ENCODE measurements at places on chromosomes 4 and X.
A peak's percentile ranks its signal among the peaks of the same experiment; 100 is the strongest.

DNA sequence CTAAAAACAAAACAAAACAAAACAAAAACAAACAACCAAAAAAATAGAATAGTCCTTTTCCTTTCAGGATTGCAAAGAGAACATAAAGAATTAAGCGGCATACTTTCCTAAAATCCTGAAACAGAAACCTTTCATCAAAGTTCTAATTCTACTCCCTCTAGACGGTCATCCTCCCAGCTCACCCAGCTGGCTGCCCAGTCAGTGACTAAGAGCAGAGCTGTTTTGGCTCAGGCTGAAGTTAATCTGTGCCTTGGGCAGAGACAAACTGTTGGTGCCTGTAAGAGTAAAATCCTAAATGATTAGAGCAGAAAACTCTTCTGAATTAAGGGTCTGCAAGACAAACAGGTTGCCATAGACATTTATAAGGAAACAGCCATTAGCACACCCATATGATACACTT is 17.6 kb upstream of the WAS start:
- H3K4me3 ChIP-seq, result no peak overlapping the region
- H3K27me3 ChIP-seq, result no peaks in the 10 kb centered on the region
- no peaks in the 10 kb centered on the region for H3K36me3 ChIP-seq
- DNase-seq, result no peak
- H3K4me1 ChIP-seq, result no peaks in the 10 kb centered on the region

DNA sequence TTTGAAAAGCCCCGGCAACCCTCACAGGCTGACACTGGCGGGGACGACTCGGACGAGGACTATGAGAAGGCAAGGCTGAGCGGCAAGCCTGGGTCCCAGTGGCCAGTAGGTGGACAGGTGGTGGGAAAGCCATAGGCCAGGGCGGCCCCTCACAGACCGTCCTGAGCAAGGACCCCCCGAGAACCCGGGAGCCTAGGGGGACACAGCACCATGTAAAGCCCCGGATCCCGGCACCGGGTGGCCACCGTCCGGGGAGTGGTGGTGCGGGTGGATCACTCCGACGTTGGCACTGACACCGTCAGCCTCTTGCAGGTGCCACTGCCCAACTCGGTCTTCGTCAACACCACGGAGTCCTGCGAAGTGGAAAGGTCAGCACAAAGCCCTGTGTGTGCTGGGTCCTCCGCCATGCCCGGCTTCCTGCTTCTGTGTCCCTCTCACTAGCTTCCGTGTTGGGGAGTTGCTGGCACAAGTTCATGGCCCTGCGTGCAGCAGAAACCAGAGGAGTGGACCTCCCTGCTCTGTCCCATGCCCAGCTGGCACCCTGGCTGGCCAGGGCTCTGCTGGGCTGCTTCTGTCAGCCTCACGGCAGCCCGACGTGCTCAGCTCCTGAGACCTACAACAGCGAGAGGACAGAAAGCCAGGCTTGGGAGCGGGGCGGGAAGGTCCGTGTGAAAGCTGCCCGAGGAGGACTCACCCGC is 11.9 kb upstream of the ADD1 start:
- no peaks in the 10 kb centered on the region for H3K27me3 ChIP-seq
- H3K27ac ChIP-seq, result peak overlapping the region; percentile 55
- H3K4me1 ChIP-seq, result peaks cover 5% of the 10 kb centered on the region
- no peak for DNase-seq
- peaks cover 77% of the 10 kb centered on the region for H3K36me3 ChIP-seq

GRCh38 chr4:40418430-40419230 is 83.5 kb downstream of the CHRNA9 start:
- no peak for DNase-seq
- no peaks in the 10 kb centered on the region for H3K4me1 ChIP-seq
- peaks cover 6% of the 10 kb centered on the region for H3K36me3 ChIP-seq
- H3K27me3 ChIP-seq, result no peaks in the 10 kb centered on the region
- peak overlapping the region; percentile 44 for H3K27ac ChIP-seq

DNA sequence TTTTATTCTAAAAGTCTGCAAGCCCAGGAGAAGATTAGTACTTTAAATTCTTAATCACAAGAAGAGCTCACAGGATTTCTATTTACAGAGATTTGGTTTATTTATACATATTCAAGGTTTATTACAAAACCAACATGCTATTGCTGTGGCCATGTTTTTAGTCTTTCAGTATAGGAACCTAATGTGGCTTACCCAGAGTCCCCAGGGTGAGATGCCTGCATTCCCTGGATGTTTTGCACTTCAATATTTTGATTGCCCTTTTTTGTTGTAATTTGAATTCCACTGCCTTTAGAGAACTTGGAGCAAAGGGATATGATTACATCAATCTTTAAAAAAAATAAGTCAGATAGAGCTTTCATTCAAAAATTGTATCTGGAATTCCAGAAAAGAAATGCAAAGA is 146.0 kb upstream of the FRMPD4 start:
- no peak for DNase-seq
- H3K36me3 ChIP-seq, result no peaks in the 10 kb centered on the region
- no peaks in the 10 kb centered on the region for H3K27me3 ChIP-seq
- no peak overlapping the region for H3K27ac ChIP-seq

DNA sequence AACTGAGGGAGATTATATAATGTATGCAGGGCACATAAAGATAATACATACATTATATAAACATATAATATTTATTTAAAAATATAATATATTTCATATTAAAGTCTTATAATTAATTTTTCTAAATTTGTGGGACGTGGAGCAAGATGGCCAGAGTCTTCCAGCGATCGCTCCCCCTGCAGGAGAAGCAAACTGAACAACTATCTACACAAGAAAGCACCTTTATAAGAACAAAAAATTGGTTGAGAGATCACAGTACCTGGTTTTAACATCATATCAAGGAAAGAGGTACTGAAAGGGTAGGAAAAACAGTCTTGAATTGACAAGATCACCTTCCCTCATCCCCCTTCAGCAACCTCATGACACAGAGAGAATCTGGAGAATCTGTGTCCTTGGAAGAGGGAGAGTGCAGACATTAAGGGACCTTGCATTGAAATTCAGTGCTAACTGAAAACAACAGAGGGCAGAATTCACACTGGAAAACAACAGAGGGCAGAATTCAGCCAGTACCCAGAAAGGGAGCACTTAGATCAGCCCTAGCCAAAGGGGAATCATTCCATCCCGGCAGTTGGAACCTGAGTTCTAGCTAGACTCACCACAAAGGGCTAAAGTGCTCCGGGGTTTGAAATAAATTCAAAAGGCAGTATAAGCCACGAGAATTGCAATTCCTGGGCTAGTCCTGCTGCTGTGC is 262.5 kb upstream of the NDST3 start:
- no peak overlapping the region for H3K4me3 ChIP-seq
- DNase-seq, result no peak
- no peak overlapping the region for H3K27ac ChIP-seq
- H3K27me3 ChIP-seq, result no peaks in the 10 kb centered on the region

GRCh38 chr4:174275101-174275500 is 8.4 kb downstream of the FBXO8 start:
- no peaks in the 10 kb centered on the region for H3K36me3 ChIP-seq
- no peak overlapping the region for H3K4me3 ChIP-seq
- no peaks in the 10 kb centered on the region for H3K27me3 ChIP-seq
- H3K4me1 ChIP-seq, result peaks cover 8% of the 10 kb centered on the region

DNA sequence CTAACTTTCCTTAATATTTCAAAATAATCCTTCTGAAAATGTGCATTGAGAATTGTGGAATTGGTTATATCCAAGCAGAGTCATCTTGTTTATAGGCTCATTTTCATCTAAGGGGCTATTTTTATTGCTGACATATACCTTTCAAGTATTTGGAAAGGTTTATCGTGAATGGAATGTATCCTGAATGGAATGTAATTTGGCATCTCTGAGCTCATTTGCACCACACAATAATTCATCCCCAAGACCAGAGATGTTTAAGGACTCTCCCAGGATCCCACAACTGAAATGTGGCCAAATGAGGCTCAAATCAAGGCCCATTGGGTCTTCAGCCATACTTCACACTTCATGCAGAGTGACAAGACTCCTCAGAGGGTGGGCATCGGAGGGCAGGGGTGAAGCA is 7.5 kb upstream of the SETD7 start:
- no peak for DNase-seq
- H3K27me3 ChIP-seq, result no peaks in the 10 kb centered on the region
- H3K4me1 ChIP-seq, result no peaks in the 10 kb centered on the region
- H3K4me3 ChIP-seq, result no peak overlapping the region
- no peaks in the 10 kb centered on the region for H3K36me3 ChIP-seq

GRCh38 chr4:30929649-30930048 is 209.5 kb downstream of the PCDH7 start:
- no peak for DNase-seq
- no peaks in the 10 kb centered on the region for H3K36me3 ChIP-seq
- H3K27ac ChIP-seq, result no peak overlapping the region
- no peaks in the 10 kb centered on the region for H3K4me1 ChIP-seq

DNA sequence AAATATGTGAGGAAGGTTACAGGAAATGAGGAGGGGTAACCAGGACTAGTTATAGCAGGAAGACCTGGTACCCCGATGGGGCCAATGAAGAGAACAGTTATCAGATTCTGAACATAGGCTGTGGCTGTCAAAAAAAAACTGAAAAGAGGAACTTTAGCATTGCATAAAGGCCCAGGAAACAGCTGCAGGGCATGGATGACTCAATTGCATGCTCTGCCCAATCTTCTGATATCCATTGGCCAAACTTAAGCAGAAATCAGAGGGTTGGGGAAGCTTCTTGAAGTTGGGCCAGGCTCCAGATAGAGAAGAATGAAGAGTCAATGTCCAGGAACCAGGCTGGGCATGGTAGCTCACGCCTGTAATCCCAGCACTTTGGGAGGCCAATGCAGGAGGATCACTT is 1222.4 kb upstream of the PRKX start:
- H3K36me3 ChIP-seq, result no peaks in the 10 kb centered on the region
- no peak overlapping the region for H3K4me3 ChIP-seq
- H3K4me1 ChIP-seq, result no peaks in the 10 kb centered on the region
- DNase-seq, result peak; percentile 49
- H3K27me3 ChIP-seq, result no peaks in the 10 kb centered on the region
- H3K27ac ChIP-seq, result no peak overlapping the region

Measured in Peyer's patch (tissue), 4 donors.